ENCODE measurements at places on chromosomes 11 and 22.

DNA sequence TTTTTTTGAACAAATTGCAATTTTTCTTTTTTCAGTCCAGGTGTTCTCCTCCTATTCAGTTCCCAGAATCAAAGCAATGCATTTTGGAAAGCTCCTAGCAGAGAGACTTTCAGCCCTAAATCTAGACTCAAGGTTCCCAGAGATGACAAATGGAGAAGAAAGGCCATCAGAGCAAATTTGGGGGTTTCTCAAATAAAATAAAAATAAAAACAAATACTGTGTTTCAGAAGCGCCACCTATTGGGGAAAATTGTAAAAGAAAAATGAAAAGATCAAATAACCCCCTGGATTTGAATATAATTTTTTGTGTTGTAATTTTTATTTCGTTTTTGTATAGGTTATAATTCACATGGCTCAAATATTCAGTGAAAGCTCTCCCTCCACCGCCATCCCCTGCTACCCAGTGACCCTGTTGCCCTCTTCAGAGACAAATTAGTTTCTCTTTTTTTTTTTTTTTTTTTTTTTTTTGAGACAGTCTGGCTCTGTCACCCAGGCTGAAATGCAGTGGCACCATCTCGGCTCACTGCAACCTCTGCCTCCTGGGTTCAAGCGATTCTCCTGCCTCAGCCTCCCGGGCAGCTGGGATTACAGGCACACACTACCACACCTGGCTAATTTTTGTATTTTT is 6.2 kb upstream of the UBE4A start:
- no peak for DNase-seq

- no peak for DNase-seq
These were observed 79.8 kb upstream of the CNTN5 start for GRCh38 chr11:98940913-98941312.

DNA sequence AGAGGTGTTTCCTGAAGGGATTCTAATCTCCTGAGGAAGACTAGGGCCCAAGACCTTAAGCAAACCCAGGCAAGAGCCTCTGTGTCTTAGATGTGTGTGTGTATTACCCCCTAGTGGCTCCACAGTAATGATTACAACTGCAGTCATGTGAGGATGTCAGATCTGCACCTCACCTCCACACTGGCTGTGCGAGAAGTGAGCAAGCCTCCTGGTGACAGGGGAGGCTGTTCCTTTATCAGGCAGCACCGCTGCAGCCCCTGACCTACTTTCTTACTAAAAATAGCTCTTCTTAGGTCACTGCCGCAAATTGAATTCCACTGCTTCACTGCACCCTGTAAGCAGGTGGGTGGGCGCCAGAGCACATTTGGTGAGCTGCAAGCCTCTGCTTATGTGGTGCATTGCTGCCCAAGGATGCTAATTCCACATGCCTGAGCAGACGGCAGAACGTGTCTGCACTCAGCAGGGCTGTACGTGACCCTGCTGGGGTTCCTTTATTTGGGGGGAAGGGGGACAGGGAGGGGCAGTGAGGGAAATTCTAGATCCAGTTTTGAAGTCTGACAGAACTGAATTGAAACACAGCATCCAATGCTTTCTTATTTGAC is 112.4 kb downstream of the KCNC1 start:
- DNase-seq = no peak

GRCh38 chr11:57237204-57237681 is at the start of gene APLNR:
Gene APLNR, minus strand, starts transcription at chr11:57237250. Its CDS starts 246 bp downstream, at chr11:57237004.
- DNase-seq = no peak

- no peak for DNase-seq
These were observed 61.3 kb downstream of the MYH9 start for GRCh38 chr22:36326178-36327161.

DNA sequence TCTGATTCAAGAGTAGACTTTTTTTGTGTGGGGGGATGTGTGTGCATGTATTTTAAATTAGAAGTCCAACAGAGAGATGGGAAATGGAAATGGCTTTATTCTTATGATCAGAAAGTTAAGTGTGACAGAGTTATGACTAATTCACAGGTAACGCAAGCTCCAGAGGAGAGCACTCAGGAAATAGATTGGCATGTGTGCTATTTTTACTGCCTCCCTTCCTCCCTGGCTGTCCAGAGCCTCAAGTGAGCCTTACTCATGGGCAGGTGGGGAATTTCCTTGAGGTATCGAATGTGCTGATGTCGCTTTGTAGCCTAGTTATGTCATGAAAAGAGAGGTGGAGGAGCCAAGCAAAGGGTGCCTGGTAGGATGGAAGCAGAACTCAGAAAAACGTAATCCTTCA is 70.3 kb upstream of the BDNF start:
- DNase-seq = no peak

GRCh38 chr22:40975366-40975765 is 24.2 kb downstream of the RBX1 start:
- no peak for DNase-seq

- no peak for DNase-seq
These were observed 48.1 kb upstream of the ARFGAP3 start for GRCh38 chr22:42905217-42905616.

- DNase-seq = no peak
These were observed 12.5 kb downstream of the TAF1D start for GRCh38 chr11:93728792-93729128.

- no peak for DNase-seq
These were observed 27.9 kb downstream of the SMIM38 start for GRCh38 chr11:69183613-69184012.

DNA sequence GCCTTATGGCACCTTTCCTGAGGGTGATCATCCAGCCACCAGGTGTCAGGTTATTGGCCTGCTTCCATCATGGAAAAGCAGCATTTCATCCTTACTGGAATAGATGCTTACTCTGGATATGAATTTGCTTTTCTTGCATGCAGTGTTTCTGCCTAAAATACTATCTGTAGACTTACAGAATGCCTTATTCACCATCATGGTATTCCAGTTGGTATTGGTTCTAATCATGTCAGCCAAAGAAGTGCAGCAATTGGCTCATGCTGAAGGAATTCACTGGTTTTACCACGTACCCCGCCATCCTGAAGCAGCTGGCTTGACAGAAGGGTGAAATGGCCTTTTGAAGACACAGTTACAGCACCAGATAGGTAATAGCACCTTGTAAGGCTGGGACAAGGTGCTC is 194.2 kb downstream of the AASDHPPT start:
- no peak for DNase-seq

- no peak for DNase-seq
These were observed 5.3 kb downstream of the CD44 start for GRCh38 chr11:35144136-35144741.

DNA sequence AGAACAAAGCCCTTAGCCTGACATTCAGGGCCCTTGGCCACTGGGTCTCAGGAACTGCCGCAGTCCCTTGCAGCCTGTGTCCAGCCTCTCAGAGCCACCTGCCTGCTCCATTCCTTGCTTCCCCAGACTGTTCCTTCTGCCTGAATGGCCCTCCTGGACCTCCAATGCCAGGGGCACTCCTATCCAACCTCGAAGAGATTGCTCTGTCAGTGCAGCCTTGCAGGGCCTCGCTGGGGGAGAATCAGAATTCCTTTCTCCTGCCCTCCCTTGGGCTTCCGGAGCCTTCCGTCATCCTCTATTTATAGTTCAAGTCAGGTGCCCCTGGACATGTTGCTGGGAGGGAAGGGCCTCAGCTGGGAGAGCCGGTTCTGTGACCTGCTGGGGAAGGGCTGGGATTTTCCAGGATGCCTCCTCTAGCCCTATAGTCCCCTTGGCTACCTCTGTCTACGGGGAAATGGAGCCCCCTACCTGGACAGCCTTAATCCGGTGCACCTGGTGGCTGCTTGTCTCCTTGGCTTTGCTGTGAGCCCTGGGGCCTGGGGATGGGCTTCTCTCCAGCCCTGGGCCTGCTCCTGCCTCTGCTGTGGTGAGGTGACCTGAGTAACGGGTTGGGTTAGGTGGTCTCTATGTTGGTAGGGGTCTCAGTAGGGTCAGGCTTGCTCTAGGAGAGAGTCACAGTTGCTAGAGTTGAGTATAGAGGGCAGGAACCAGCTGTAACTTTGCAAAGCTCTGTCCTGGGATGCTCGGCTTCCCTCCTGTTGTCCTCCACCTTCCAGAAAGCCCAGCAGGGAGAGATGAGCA is 45.9 kb upstream of the SYT7 start:
- DNase-seq = no peak

- DNase-seq = no peak
These were observed 587.7 kb downstream of the BRD1 start for GRCh38 chr22:49240016-49240380.

DNA sequence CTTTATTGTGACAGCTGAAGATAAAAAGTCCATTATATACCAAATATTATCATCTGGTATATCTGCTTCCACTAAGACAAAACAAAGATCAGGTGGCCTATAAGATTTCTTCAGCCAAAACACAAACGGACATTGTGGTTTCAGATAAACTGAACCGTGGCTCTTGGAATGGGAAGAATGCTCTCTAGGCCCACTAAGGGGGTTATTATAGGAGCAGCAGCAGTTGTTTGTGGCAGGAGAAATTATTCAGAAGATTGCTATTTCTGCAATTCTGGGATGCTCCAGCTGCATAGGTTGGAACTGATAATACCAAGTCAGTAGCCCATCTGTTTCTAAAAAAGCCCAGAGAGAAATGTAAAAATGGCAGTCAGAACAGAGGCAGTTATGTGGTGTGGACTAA is 145.3 kb downstream of the NCAM1 start:
- DNase-seq = no peak

GRCh38 chr11:100752371-100753171 is 65.5 kb downstream of the ARHGAP42 start:
- no peak for DNase-seq

DNA sequence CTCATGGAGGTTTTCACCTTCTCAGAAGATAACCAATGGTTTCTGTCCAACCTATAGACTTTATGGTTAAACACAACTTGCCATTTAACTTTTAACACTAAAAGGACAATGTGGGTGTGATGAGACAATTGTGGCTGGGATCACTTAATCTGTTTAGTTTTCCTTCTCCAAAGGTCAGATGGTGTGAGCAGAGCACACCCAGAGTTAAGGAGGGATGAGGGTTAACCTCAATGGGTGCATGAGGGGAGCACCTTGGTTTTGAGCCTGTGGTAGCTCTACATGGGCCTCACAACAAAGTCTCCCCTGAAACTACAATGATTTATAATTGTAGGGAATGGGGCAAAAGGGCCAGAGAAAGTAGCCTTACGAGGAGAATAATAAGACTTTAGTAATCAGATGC is 28.9 kb upstream of the CHRM4 start:
- no peak for DNase-seq

- no peak for DNase-seq
These were observed 4.7 kb upstream of the B3GAT1 start for GRCh38 chr11:134416726-134417125.

DNA sequence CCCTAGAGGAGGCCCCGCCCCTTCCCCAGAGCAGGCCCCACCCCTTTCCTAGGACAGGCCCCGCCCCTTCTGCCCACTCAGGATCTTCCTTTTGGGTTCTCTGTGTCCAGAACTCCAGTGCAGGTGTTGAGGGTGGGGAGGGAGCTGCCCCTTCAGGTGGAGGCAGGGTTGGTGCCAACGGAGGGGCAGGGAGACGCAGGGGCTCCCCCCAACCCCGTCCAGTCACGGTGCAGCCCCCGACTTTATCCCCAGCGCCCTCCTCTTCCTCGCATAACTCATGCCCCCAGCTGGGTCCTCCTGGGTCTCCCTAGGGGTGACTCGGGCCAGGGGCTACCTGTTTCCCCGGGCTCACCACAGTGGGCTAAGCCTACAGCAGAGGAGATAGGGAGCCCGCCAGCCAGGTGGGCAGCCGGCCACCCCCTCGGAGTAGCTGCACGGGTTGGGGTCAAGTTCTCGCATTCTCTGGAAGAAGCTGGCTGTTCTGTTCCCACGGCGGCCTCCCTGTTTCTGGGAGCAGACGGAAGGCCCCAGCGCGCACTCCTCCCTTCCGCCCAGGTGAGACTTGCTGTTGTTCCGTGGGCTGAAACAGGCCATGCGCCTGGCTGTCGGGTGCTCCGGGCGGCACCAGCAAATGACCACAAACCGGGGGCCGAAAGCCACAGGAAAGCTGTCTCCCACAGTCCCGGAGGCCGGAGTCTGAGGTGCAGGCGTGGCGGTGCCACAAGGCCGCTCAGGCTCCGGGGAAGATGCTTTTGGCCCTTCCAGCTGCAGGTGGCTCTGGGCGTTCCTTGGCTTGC is 38.9 kb downstream of the MUC2 start:
- peak; percentile 55 for DNase-seq

DNA sequence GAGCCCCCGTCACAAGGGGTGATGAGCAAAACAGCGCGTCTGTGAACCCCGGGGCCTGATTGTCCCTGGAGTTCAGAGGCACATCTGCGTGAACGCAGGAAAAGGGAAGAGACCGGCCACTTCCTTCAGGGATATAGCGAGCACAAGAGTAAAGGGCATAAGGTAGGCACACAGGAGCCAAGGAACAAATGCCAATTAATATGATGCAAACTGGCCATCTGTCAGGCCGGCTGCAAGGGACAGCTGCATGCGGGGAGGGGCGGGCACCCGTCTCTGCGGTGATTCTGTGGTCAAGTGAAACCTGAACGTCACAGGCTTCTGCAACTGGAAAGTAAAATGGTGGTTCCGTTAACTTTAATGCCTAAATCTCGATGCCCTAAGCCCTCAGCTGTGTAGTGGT is 64.7 kb downstream of the TRIM29 start:
- DNase-seq = no peak

- no peak for DNase-seq
These were observed 67.6 kb downstream of the BARX2 start for GRCh38 chr11:129443276-129443675.

GRCh38 chr11:62600367-62601121 is 1.1 kb downstream of the MTA2 start:
- no peak for DNase-seq

- peak; percentile 52 for DNase-seq
These were observed 49.9 kb downstream of the ZBTB16 start for GRCh38 chr11:114109206-114110090.

DNA sequence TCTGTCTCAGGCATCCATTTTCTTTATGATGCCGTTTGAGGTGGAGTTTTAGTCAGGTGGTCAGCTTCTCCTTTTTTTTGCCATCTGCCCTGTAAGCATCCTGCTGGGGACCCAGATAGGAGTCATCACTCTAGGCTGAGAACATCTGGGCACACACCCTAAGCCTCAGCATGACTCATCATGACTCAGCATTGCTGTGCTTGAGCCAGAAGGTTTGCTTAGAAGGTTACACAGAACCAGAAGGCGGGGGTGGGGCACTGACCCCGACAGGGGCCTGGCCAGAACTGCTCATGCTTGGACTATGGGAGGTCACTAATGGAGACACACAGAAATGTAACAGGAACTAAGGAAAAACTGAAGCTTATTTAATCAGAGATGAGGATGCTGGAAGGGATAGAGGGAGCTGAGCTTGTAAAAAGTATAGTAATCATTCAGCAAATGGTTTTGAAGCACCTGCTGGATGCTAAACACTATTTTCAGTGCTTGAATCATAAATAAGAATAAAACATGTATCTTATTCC is 10.9 kb upstream of the HBE1 start:
- no peak for DNase-seq

- peak; percentile 65 for DNase-seq
These were observed 6.5 kb downstream of the ADORA2A start for GRCh38 chr22:24433828-24434470.

Data from sigmoid colon (tissue), 7 donors.